ENCODE measurements at places on chromosomes 11 and 22.

- DNase-seq, result no peak
Measured at GRCh38 chr11:8597182-8597581, 3.2 kb upstream of the STK33 start.

- no peak for DNase-seq
Measured at GRCh38 chr22:41364233-41364632, 17.5 kb upstream of the TEF start.

- DNase-seq, result no peak
Measured at GRCh38 chr11:119347940-119348605, 1.6 kb upstream of the MFRP start.

- no peak for DNase-seq
Measured at GRCh38 chr22:46857885-46858143, 95.4 kb downstream of the TBC1D22A start.

- peak; percentile 25 for DNase-seq
Measured at GRCh38 chr11:102012946-102013345, 34.3 kb upstream of the CFAP300 start.

DNA sequence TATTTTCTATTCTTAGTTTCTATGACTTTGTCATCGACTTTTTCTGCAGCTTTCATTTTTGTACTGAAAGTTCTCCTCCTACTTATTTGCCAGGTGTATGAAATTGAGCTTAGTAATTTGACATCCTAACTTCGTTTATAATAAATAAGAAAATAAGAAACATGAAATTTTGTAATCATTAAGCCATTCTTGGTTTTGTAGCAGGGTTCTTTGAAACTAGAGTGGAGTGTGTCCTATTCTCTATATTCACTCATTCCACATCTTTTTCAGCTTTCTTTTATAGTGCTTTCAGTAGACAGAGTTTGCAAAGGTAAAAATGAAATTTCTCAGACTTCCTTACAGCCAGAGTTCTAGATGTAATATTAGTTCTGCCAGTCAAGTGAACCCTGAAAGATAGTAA, 47.8 kb downstream of the FANCF start:
- no peak for DNase-seq

DNA sequence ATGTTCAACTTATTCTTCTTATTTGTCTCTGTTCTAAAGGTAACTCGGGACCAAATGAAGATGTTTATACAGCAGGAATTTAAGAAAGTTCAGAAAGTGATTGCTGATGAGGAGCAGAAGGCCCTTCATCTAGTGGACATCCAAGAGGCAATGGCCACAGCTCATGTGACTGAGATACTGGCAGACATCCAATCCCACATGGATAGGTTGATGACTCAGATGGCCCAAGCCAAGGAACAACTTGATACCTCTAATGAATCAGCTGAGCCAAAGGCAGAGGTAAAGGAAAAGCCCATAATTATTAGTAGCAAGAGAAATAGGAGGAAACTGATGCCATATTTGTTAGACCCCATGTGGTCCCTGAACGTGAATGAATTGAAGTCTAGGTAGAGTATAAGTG, 63.3 kb downstream of the TRIM44 start:
- DNase-seq, result no peak

DNA sequence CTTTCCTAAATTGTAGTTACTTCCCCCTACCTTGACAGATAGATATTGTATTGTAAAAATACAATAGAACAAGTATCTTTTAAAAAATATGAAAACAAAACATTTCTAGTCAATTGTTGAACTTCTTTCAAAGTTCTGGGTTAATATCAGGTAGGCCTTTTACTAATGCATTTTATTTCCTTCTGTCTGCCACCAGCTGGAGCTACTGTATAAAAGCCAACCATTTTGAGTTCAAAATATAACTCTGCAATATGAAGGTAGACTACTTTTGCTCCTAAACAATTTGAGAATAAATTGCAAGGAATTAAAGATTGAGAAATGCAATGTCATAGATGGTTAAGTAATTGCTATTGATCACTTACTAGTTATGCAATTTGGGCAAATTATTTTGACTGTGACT, 22.1 kb upstream of the LIN7C start:
- no peak for DNase-seq

DNA sequence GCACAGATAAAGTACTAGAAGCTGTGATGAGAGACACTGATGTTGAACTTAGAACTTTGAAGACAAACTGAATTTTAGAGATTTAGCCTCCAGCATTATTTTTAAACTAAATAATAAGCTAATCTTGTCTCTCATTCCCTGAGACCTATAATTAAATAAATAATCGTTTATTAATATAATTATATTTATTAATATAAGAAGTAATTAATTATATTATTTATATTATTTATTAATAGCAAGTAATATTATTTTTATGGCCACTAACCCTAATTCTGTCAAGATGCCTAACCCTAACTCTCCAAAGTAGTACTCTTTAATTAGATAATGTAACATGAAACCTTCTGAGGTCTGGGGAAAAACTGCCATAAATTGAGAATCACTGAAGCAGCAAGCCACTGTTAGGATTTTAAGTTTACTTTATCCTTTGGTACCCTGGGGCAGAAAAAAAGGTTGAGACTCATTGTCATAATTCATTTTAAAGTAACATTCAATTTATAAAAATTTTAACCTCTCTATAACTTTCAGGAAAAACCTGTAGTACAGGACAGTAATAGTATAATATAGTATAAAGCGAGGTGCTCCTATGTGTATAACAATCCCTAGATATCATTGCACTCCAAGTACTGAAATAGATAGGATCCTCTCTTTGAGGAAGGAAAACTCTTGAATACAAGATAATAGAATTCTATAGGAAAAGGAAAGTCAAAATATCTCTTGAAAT, 85.4 kb downstream of the TTC28 start:
- no peak for DNase-seq

GRCh38 chr11:119373921-119374631, 7.4 kb downstream of the USP2 start:
- peak; percentile 55 for DNase-seq

GRCh38 chr22:26892166-26893041, 235.0 kb downstream of the MIAT start:
- DNase-seq, result no peak

- no peak for DNase-seq
Measured at GRCh38 chr11:69257838-69258658, 35.9 kb upstream of the MYEOV start.

- DNase-seq, result no peak
Measured at GRCh38 chr22:46196278-46196677, 46.0 kb downstream of the PPARA start.

DNA sequence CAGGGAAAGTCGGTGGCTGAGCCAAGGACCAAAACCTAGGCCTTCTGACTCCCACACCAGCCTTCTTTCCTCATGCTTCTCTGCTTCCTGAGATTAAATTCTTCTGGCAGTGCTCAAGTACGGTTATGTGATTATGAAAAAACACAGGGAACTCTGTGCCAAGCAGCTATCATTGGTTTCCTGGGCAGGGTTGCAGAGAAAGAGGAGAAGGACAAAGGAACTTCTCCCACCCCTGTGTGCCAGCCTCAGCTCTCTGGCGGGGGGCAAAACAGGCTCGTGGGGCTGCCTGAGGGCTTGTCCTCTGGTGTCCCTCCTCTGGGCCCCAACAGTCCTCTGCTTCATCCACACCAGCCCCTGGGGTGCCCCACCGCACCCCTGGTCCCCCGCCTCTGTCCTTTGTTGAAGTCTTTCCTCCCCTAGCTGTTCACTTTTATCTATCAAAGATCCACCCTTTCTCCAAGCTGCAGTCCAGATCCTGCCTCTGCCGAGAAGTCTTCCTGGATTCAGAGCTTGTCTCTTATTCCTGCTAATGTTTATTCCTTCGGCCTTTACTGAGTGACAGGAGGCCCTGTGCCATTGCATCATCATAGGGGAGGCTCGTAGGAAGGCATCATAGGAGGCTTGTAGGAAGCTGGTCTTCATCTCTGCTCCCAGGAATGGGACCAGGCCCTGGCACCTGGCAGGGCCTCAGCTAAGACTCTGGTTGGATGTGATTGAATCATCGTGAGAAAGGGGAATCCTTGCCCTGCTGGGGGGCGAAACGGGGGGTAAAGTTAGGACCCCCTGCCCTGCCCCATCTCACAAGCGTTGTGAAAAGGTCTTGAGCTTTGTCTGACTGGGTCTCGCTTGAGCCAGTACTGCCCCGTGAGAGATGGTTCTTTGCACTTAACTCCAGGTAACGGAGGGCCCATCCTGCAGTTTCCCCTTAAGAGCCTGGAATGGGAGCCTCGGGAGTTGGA, 11.5 kb upstream of the FTH1 start:
- DNase-seq, result no peak

- no peak for DNase-seq
Measured at GRCh38 chr11:84173078-84173477, 886.9 kb upstream of the CCDC90B start.

DNA sequence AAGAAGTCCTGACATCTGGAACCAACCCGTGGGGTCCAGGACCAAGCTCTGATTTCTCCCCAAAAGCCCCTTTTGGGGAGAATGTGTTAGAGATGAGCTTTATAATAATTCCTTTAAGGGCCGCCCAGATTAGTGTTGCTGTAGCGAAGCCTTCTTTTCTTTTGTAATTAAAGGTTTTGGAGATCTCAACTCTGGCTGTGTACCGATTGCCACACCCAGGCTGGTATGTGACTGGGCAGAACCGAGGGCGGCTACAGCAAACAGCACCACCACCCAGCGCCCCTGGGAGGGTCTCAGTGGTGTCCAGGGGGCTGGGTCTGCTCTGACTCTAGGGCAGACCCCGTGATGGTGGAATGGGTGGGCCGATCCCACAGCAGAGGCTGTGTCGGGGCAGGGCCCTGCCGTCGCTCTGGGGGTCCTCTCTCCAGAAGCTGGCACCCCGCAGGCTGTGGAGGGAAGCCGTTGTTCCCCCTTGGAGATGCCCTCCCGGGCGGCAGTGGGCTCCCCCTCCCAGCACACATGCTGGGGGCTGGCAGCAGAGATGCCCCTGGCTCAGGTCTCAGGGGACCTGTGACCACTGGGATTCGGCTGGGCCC, 31.0 kb downstream of the TPCN2 start:
- no peak for DNase-seq

DNA sequence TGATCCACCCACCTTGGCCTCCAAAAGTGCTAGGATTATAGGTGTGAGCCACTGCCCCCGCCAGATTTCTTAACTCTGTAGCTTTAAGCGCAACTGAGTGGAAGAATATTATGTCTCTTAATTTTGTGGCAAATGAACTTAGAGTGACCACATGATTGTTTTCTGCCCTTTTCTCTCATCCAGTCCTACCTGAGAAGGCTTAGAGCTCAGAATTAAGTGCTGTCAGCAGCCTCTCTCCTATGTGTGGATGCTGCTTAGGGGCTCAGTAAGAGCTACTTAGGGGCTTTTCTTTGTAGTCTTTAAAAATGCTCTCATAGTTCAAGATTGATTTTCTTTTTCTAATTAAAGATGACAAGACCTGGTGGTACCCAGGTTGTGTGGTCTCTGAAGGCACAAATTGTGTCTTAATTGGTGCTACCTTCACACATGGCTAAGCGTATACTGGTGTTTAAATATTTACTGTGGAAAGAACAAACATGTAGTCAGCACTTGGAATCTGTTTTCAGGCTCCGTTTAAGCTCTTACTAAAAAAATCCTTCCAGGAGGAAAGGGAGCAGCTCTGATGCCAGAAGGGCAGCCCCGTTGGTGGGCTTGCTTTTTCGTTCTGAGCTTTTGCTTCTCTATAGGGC, 59.3 kb downstream of the DEPDC5 start:
- DNase-seq, result no peak

- DNase-seq, result no peak
Measured at GRCh38 chr11:50181334-50181733, 148.7 kb downstream of the OR4C45 start.

- no peak for DNase-seq
Measured at GRCh38 chr11:61297341-61297740, 2.2 kb upstream of the VWCE start.

DNA sequence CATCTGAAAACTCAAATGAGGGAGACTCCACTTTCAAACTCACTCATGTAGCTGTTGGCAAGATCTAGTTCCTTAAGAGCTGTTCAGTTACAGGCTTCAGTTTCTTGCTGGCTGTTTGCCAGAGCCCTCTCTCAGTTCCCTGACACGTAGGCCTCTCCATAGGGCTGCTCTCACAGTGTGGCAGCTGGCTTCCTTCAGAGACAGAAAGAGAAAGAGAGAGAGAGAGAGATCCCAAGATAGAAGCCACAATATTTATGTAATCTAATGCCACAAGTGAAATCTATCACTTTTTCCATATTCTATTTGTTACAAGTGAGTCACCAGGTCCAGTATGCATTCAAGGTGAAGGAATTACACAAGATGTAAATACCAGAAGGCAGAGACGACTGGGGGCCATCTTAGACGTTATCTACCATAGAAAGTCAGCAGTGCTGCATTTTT, 168.8 kb downstream of the RCN1 start:
- peak; percentile 1 for DNase-seq

GRCh38 chr22:42156598-42156997, 26.0 kb upstream of the CYP2D6 start:
- DNase-seq, result no peak

DNA sequence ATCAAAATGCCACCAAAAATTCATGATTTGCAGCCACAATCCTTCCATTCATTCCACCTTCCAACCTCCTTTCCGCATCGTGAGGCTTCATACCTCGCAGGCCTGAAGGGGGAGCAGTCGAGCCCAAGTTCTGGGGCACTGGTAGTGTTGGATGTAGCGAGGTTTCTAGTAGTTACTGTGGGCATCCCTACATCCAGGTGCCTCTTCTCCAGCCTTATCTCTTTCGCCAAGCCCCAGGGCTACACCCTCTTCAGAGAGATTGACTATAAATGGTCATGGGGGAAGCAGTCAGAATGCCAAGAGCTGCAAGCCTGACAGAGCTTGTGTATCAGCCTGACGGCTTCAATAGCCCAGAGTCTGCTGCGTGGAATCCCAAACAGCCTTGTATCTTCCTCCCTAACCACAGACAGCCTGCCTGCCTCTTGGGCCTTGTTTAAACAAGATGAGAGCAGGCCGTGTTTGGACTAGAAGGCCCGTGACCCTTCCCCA, 28.9 kb downstream of the CLMP start:
- DNase-seq, result peak; percentile 20

- peak; percentile 34 for DNase-seq
Measured at GRCh38 chr11:66071381-66071801, 1.3 kb downstream of the PACS1 start.

DNA sequence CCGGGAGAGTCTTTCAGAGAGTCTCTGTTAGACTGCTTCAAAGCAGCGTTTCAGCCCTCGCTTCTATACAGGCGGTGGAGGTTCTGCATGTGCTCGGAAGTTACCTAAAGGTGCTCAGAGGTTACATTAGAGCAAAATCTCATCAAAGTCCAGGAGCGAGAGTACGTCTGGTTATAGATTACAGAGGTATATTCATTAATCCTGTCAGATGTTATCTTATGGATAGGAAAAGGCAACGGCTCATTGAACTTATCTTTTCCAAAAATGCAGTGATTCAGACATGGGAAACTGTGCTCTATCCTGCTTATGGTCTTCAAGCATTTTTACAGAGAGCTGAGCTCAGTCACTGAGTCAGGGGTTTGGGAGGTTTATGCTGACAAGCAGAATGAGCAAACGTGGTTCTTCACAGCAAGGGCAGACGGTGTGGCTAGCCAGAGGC, 9.1 kb upstream of the ZBED5 start:
- DNase-seq, result no peak

- no peak for DNase-seq
Measured at GRCh38 chr11:76200006-76200940, 6.0 kb downstream of the WNT11 start.

- no peak for DNase-seq
Measured at GRCh38 chr11:57541169-57541568, 3.8 kb downstream of the SMTNL1 start.

GRCh38 chr22:22981670-22982571, 88.4 kb upstream of the GNAZ start:
- DNase-seq, result no peak
